ENCODE measurements at places on chromosomes 11 and 22.

DNA sequence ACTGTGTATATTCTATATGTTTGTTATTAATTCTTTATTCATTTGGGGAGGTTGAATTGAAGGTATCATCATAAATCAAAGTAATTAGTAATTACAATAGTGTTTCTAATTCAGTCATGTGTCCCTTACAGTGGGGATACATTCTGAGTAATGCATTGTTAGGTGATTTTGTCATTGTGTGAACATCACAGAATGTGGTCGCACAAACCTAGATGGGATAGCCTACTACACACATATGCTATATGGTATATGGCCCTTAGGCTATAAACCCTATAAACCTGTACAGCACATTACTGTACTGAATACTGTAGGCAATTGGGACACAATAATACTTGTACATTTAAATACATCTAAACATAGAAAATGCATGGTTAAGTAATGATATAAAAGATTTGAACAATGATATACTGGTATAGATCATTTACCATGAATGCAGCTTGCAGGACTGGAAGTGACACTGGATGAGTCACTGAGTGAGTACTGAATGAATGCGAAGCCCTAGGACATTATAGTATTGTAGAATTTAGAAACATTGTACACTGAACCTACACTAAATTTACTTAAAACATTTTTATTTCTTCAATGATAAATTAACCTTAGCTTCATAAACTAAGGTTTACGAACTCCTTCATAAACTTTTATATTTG, 936.2 kb upstream of the CHORDC1 start:
- ATAC-seq: no peak

GRCh38 chr11:131099746-131100145, 183.5 kb upstream of the SNX19 start:
- no peak for ATAC-seq

GRCh38 chr11:13260963-13261588, 16.5 kb upstream of the BMAL1 start:
- ATAC-seq: peak; percentile 17

DNA sequence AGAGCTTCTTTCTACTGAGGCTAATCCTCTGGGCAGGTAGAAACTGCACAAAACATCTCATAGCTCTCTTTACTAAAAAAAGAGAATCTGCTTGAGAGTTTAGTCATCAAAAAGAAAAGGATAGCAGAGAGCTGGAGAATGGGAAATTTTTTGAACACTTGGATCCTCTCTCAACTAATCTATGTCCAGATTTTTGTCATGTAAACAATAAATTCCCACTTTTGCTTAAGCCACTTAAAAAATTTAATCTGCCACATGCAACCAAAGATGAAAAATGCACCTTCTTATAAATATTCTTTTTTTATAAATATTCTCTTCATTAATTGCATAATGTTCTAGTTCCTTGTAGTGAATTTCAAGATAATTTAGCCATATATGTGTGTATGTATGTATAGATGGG, 10.5 kb downstream of the OR5D16 start:
- no peak for ATAC-seq

DNA sequence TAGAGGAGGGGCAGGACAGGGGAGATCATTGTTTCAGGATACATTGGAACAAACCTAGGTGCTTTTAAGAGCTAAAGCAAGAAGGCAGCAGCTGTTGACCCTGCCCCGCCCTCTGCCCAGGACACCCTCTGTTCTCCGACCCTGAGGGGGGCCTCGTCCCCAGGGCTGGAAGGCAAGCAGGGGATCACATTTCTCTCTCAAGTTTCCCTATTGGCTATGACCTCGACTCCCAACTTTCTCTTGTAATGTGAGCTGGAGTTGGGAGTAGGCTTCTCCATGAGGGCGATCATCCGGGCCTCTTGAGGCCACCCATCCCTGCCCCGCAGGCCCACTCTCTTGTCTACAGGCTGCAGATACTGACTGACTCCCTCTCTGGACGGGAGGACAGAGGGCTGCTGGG, 37.7 kb downstream of the DSCAML1 start:
- ATAC-seq: no peak

DNA sequence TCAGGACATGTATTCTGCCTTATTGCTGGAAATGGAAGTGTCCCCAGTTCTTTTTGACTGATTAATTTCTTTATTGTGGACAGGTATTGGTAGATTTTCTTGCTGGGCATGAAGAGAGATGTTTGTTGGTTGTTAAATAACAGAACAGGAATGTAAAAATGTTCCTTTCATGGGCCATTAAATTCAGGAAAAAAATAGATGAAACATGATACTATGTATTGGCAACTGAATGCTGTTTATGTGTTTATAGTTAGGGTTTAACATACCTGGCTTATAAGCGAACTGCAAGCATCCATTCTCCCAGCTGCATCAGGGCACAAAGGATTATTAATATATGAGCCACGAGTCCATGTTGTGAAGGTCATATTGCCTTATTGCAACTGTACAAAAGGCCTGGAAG, 368.5 kb downstream of the NELL1 start:
- no peak for ATAC-seq

DNA sequence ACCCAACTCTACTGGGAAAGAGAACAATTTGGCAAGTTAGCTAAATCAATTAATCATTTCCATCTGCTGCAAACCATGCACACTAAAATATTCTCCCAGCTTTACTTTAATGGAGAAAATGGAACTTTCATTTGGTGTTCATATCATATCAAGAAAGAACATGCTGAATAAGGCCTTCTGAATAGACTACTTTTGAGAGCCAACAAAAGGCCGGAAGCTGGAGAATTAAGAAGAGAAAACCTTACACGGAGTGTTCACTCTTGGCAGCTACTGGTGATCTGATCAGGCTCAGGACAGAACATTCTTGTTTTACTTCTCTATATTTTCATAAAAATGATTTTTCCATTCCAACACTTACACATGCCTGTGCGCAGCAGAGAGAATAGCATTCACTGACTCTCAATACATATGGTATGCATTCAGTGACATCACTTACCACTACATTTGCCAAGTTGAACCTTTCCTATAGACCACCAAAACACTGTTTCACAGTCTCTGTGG, 165.3 kb downstream of the TTC28 start:
- ATAC-seq: no peak

GRCh38 chr22:37906364-37907008, 389 bp downstream of the MICALL1 start:
- ATAC-seq: peak; percentile 62

- ATAC-seq: no peak
Measured at GRCh38 chr11:882596-882995, 28.0 kb downstream of the CHID1 start.

DNA sequence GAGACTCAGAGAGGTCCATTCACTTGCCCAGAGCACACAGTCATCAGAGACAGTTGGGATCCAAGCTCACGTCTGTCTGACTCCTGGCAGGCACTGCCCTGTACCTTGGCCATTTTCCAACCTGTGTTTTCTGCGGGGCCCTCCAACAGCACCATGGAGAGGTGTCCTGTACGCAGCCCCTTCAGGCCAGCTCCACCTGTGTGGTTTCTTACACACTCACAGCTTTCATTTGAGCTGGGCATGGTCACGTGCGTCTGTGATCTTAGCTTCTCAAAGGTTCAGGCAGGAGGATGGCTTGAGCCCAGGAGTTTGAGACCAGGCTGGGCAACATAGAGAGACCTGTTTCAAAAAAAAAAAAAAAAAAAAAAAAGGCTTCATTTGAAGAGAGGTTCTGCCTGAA, 24.4 kb downstream of the TOM1 start:
- ATAC-seq: no peak

Measured in stimulated activated memory B cell treated with anti-CD40 and anti-IgM and Interleukin-4, amounts not matched to agents 10 μg/mL and 1 μg/mL and 100 μg/mL, for 72 hours (primary cell).